ENCODE measurements at places on chromosomes 5 and 9.

- DNase-seq = no peak
Observed at GRCh38 chr9:105883847-105884246, 189.5 kb downstream of the TMEM38B start.

GRCh38 chr9:108662091-108662875, 193.5 kb downstream of the ACTL7B start:
- no peak for DNase-seq

DNA sequence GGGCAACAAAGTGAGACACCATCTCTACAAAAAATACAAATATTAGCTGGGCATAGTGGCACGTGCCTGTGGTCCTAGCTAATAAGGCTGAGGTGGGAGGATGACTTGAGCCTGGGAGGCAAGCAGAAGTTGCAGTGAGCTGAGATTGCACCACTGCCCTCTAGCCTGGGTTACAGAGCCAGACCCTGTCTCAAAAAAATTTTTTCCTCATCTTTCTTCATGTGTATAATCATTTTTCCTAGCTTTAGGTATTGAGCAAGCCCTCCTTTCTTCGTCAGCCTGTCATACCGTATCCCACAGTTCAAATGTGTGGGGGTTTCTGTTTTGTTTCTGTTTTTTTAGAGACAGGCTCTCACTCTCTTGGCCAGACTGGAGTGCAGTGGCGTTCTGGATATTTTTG, 41.3 kb downstream of the EHMT1 start:
- DNase-seq = no peak

GRCh38 chr9:12094046-12094445, 599.1 kb upstream of the TYRP1 start:
- no peak for DNase-seq

DNA sequence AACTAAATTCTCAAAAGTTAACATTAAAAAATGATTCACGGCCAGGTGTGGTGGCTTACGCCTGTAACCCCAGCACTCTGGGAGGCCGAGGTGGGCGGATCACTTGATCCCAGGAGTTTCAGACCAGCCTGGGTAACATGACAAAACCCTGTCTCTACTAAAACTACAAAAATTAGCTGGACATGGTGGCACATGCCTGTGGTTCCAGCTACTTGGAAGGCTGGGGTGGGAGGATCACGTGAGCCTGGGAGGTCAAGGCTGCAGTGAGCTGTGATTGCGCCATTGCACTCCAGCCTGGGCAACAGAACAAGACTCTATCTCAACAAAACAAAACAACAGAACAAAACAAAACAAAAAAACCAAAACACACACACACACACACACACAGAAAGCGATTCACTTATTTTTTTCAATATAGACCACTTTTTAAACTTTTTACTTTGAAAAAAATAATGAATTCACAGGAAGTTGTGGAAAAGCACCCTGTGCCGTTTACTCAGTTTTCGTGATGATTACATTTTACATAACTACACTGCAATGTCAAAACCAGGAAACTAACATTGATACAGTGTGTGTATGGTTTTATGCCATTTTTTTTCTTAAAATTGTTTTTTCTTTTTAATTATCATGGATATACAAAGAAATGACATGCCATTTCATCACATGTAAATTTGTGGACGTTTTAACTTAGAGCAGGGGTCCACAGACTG, 73.7 kb downstream of the TENT4A start:
- no peak for DNase-seq

- DNase-seq = no peak
Observed at GRCh38 chr9:122367065-122367464, 3.8 kb upstream of the PTGS1 start.

- DNase-seq = no peak
Observed at GRCh38 chr5:172180936-172181335, 7.1 kb downstream of the STK10 start.

DNA sequence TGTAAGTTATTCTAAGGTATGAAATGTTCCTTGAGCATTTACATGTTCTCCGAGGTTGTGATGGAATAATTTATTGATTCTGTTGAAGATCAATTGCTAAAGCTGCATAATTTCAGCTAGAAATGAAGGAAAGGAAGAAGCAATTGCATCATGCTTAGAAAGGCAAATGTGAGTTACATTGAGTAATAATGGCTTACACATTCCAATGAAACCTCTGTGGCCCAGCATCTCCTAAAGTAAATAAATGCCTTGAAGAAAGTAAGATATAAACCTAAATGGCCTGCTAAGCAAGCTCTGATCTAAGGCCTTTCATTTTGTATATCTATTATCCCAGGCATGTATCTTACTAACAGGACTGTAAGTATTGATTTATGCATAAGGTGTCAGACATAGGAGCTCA, 677.3 kb upstream of the RGMB start:
- no peak for DNase-seq

- no peak for DNase-seq
Observed at GRCh38 chr9:114496011-114496410, 9.3 kb downstream of the WHRN start.

DNA sequence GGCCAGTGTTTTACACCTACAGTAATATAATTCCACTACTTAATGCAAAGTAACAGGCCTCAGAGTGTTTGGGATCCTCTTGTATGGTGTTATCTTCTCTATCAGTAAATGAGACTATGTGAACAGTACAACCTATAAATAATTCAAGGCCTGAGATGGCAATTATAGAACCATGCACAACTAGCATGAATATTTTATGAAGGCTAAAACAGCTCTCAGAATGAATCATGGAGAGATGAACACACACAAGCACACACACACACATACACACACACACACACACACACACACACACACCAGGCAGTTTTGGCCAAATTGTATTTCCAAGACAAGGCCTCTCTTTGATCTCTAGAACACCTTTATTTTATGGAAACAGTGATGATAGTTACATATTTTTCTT, 224.9 kb downstream of the EBF1 start:
- DNase-seq = no peak

Data from T follicular helper cell (primary cell).